ENCODE measurements at places on chromosomes 12 and 14.

DNA sequence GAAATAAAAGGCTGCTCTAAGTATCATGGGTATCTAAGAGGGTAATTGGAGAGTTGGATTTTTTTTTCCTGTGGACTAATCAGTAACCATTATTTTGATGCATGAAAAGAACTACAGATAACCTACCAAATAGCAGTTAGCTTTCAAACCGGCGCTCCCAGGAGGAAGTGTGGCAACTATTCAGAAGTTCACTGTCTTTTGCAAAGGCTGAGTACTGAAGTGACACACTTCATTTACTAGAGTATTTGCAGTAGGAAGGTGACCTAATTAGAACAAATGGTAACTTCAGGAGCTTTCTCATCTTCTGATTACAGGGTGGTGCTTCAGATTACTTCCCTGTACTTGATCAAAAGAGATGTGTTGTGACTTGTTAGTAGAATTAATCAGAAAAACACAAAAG, 87.7 kb downstream of the PELI2 start:
- peak; percentile 36 for DNase-seq

DNA sequence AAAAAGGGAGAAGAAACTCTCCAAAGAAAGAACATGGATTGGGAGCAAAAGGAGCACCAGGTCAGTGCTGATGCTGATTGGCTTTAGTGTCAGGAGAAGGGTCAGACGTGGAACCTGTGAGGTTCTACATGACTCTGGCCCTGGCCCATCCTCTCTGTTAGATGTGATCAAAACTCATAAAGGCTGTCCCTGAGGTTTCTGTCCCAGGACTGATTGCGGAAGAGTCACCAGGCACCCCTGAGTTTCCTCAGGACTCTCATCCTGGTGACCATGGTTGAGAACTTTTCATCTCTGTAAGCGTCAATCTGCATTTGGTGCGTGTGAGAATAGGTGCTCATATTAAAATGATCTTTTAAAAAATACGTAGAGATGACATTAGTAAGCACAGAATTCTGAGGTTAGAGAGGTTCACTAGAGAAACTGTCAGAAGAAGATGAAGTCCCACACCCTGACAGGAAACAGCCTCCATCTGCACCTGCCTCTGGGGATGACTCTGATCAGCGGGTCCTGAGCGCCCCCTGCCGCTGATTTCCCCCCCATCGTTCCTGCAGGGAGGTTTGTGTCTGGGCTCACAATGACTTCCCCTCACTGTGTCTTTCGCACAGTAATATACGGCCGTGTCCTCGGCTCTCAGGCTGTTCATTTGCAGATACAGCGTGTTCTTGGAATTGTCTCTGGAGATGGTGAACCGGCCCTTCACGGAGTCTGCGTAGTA, 741.8 kb downstream of the TMEM121 start:
- peak; percentile 70 for DNase-seq

- DNase-seq = peak; percentile 97
Observed at GRCh38 chr12:62621101-62621638, 154.5 kb downstream of the MON2 start.

DNA sequence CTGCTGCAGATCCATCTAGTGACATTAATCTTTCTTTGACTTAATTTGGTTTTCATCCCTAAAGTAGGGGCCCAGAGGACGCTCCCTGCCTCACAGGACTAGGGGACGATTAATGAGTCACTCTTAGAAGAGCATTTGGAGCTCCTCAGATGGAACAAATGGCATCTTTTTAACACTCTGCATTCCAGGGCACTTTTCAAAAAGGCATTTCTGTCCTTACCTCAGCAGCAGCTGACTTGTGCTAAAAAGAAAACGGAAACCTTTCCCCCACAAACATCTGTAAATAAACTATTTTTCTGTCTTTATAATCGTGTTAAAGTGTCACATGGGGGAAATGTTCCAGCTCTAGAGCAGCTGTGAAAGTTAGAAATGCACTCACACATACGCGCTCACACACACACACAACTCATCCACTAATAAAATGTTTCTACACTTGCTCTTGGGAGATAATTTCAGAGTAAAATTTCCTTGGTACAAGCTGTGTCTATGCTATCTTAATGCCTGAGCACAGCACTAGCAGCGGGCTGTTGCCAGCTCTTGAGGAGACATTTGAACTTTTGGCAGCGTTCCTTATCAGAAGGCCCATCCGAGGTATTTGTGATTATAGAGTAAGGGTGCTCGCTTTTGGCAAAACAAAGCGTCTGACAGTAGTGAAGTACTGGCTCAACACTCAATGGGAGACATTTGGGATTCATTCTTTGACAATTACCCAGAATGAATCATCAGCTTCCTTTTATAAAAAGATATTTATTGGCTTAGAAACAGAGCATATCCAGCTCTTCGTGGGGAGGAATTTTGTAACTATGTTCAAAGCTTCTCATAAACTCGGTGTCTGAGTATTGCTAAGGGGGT, 141.3 kb downstream of the PLXNC1 start:
- no peak for DNase-seq

- no peak for DNase-seq
Observed at GRCh38 chr12:124073356-124074035, 100.5 kb downstream of the ZNF664 start.

- peak; percentile 56 for DNase-seq
Observed at GRCh38 chr12:63521706-63522105, 146.6 kb downstream of the DPY19L2 start.

GRCh38 chr14:35336494-35337268, 44.5 kb downstream of the PSMA6 start:
- DNase-seq = no peak

DNA sequence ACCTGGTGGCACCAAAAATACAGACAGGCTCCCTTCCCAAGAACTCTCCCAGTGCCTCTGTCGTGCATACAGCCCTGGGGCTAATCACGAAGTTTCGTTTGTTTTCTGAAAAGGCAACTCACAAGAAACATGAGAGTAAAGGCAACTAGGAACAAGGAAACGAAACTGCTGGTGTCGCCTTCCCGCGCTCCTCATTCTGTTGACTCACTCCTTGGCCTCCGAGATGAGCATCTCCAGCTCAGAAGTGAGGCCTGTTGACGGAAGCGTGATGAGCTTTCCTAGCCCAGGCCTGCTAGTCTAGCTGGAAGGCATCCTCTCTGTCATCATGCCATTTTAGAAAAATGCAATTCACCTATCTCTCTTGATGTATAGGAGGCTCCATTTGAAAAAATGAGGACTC, 50.5 kb downstream of the TTC9 start:
- DNase-seq = no peak

DNA sequence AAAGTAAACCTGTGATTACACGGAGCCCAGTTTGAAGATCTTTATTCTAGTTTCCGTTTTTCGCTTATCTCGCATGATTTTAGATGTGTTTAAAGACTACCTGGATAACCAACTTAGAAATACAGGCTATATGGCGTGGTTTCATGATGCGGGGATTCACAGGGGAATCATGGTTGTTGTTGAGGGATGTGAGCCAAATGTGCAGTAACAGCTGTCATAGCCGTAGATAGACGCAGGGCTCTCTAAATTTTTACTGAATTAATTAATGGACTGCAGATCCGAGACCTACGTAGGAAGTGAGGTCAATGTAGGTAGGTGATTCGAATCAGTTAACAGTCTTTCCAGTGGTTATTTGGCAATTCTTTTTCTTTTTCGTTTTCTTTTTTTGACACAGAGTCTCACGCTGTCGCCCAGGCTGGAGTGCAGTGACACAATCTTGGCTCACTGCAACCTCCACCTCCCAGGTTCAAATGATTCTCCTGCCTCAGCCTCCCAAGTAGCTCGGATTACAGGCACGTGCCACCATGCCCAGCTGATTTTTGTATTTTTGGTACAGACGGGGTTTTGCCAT, 144.9 kb upstream of the AMIGO2 start:
- no peak for DNase-seq

GRCh38 chr14:20387576-20387975, 25.7 kb downstream of the TEP1 start:
- DNase-seq = no peak

DNA sequence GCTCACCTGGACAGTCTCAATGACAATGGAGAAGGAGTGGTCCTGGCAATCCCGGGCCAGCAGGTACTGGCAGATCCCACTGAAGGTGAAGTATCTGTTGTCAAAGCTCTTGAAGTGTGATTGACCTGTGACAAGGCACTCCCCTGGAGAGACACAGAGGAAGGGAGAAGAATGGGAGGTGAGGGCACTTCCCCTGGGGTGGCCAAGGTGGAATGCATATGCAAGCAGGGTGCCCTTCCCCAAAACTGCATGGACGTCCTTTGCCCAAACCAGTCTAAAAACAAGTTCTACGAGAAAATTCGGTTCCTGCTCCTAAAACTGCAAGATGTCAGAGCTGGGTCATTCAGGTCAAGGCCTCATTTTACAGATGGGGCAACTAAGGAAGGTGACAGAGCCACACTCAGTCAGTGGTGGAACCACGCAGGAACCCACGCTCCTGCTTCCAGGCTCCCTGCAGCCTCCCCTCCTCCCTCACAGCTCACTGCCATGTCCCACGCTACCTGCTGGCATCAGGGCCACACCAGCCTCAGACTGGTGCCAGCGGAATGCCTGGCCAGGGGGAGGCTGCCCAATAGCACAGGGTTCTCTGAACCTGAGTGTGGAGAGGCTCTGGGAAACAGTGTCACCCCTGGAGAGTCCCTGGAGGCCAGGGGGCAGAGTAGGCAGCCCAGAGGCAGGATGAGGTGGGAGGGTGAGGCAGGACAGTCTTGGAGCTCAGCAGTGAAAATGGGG, 59.2 kb downstream of the VWF start:
- no peak for DNase-seq

GRCh38 chr14:54226103-54226502, 170.7 kb upstream of the CDKN3 start:
- DNase-seq = no peak

GRCh38 chr12:69913526-69913925, 88.5 kb downstream of the MYRFL start:
- DNase-seq = no peak

- no peak for DNase-seq
Observed at GRCh38 chr12:10554228-10554755, 48.6 kb downstream of the EIF2S3B start.

GRCh38 chr14:60656686-60657455, 7.6 kb upstream of the SIX1 start:
- peak; percentile 76 for DNase-seq

DNA sequence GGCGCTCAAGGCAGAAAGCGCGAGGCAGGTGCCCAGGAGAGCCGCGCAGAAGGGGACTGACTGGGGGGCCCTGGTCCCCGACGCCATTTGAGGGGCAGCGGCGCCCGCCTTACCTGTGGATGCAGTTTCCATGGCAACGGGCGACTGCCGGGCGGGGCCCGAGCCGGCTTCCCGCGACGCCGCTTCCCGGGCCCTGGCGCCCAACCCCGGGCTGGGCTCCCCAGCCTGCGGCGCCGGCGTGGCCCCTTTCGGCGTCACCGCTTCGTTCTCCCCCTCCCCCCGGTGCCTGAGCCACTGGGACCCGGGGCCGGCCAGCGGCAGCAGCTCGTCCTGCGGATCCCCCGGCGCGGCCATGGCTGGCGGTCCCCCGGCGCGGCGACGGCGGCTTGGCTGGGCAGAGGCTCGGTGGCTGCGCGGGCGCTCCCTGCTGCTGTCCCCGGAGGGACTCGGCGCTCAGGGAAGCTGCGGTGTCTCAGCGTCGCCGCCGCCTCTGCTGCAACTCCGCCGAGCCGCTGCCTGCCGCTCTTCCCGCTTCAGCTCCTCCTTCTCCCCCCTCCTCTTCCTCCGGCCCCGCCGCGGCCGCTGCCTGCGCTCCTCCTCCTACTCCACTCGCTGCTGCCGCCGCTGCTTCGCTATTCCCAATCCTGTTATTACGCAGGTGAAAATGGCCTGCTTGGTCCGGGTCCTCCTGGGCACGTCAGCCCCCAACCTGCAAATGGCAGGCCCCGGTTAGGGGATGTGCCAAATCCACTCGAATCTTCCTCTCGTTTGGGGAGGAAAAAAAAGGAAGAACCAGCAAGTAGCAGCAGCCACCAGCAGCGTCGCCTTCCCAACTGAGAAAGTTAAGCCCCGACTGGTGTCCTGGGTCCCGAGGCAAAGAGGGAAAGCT, at the start of gene RTN1:
Gene RTN1, minus strand, starts transcription at position 500 of the 889 bp plus-strand sequence. Its CDS starts 146 bp downstream, at position 354.
- peak; percentile 57 for DNase-seq

- DNase-seq = no peak
Observed at GRCh38 chr14:71610149-71610548, 322.1 kb upstream of the RGS6 start.

- DNase-seq = no peak
Observed at GRCh38 chr12:1933342-1934051, 15.0 kb upstream of the CACNA2D4 start.

GRCh38 chr12:90003688-90004087, 295.1 kb upstream of the ATP2B1 start:
- no peak for DNase-seq

DNA sequence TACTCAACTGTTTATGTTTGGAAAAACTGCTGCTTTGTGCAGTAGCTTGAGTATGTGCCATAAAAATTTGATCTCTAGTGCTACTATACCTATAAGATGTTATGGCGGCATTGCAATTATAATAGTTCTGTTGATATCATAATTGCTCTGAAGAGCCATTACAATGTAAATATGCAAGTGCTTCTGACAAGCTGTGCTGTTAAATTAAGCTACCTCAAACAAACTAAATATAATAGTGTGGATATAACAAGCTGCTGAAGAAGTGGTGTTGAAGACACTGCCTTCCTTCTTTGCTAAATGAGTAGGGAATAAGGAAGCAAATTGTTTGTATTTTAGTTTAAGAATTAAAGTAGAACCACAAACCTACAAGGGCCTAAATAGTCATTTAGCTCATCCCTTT, 301.0 kb upstream of the MIS18BP1 start:
- DNase-seq = no peak

- no peak for DNase-seq
Observed at GRCh38 chr12:54428050-54429013, 9.3 kb upstream of the ITGA5 start.

GRCh38 chr14:22996768-22997654, 12.9 kb downstream of the C14orf93 start:
- DNase-seq = no peak

DNA sequence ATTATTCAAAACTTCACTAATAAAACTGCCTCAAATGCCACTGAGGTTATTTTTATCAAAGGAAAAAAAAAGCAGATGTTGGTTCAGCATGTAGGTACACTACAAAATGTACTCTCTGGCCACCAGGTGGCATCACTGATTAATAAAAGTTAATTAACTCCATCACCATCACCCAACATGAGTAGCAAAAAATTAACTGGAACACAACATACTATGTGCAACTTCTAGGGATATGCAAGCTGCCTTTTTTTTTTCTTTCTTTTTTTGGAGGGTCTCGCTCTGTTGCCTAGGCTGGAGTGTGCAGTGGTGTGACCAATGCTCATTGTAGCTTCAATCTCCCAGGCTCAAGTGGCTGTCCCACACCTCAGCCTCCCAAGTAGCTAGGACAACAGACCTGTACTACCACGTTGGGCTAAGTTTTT, 43.8 kb upstream of the NR2C1 start:
- peak; percentile 70 for DNase-seq

All from NCI-H146 (cell line).